ENCODE measurements at places on chromosomes 2 and 18. TPM values are rescaled to one million over a fixed set of nuclear protein-coding genes. Genes with fewer than 3 reads are reported as not detected.

DNA sequence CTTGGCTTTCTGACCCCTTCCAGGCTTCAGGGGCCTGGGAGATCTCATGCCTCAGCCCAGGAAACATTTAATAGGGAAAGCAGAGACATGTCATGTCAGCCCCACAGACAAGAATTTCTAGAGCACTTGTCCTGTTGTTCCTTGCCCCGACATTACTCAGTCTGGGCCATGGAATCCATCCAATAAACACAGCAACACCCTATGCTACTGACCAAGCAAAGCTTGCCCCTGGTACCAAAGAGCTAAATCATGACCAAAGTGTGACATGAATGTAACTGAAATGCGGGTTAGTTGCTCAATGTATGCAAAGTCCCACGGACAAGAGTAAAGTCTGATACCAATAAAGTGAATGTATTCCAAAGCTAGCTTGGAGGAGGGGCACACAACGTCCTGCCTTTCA is 35.1 kb downstream of the EHD3 start:
- DNase-seq, result no peak

- no peak for DNase-seq
These were observed 18.7 kb downstream of the DPP10 start for GRCh38 chr2:114461116-114461515.

DNA sequence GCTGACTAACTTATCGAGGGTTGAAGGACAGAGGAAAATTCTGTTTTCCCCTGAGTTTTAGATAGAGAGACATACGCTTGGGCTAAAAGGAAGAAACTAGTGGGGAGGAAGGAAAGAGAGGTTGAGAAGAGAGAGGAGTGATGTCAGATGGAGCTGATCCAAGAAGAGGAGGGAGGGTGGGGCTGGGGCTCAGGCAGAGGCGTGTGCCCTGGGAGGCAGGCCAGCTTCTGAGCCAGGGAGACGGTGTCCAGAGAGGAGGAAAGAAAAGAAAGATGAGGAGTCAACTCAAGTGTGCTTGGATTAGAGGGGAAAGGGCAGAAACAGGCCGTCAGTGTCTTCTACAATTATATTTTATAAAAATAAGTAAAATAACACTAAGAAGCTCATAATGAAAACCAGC is 56.2 kb downstream of the EMILIN2 start:
- no peak for DNase-seq

TPGS2 gene
- total RNA-seq, result 93.5 TPM
